ENCODE measurements at places on chromosomes 2 and 18.

DNA sequence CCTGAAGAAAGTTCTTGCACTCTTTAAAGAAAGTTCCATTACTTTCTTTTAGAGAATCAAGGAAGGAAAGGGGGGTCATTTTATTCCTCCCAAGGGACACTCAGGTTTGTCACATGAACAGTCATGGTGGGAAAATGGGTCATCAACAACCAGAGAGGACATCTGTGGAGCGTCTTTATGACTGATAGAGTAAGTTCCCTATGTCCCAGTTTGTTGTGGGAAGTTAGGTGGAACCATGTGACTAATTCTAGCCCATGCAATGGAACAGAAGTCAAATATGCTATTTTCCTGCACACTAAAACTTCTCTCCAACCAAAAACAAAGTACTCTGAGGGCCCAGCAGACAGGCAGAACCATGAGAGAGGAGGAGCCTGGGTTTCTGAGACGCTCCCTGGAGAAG lies 165.6 kb upstream of the SERTAD2 start:
- no peak for DNase-seq

GRCh38 chr2:200107514-200108217 lies 152.3 kb downstream of the MAIP1 start:
- no peak for DNase-seq

GRCh38 chr2:45649462-45649857 lies 2.0 kb upstream of the PRKCE start:
- no peak for DNase-seq

DNA sequence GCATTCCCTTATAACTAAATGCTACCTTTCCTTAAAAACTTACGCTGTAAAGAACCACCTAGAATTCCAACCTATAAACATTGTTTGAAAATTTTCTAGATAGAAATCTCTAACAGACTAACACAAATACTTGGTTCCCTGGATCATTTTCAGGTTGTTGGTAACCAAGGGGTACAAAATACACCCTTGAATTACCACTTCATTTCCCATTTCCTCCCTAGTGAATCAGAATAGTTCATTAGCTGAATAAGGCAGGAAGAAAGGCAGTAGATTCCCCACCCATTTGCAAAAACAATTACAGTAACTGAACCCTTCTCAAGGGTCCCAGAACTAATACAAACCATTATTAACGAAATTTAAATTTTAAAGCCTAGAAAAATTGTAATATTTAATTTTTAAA lies 5.5 kb downstream of the MEX3C start:
- DNase-seq = no peak

- DNase-seq = no peak
Observed at GRCh38 chr2:40324656-40325055, 127.2 kb downstream of the SLC8A1 start.

All from NCI-H187 treated with DMSO at 0.1 percent for 48 hours (cell line).